Small intestine (tissue), 16 donors: ENCODE measurements at places on chromosomes 2 and 18. TPM values are rescaled to one million over a fixed set of nuclear protein-coding genes. Genes with fewer than 3 reads are reported as not detected.

DNA sequence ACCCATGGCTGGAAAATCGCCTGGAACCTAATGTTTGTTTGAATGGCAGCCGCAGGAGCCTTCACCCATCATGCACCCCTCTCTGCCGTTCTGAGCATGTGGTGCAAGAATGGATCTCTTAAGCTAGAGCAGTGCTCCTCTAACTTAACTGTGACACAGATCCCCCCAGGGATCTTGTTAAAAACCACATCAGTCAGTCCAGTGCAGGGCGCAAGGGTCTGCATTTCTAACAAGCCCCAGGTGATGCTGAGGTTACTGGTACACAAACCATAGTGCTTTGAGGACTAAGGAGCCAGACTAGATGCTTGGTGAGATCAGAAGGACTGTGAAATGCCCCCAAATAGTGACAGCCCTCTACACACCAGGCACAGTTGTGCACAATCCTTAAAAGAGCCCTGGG lies 87.1 kb upstream of the KCTD1 start:
- no peak overlapping the region for H3K27ac ChIP-seq
- H3K27me3 ChIP-seq: no peaks in the 10 kb centered on the region
- no peak overlapping the region for H3K4me3 ChIP-seq
- no peaks in the 10 kb centered on the region for H3K36me3 ChIP-seq

DNA sequence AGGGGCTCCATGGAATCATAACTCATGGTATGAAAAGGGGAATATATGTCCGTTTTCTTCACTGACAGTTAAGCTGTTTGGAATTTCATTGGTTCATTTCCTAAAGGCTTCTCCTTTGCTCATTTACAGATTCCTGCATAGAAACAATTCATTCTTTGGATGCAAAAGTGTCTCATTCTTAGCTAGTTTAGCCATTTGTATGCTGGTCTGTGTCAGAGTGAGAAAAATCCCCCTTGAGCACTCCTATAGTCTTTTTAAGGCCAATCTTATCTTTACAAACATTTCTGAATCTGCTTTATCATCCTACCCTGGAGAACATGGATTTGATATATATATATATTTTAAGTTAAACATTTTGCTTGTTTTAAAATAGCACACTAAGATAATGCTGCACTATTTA lies 1260.9 kb upstream of the NRXN1 start:
- H3K36me3 ChIP-seq: no peaks in the 10 kb centered on the region
- H3K4me3 ChIP-seq: no peak overlapping the region
- DNase-seq: no peak
- H3K27me3 ChIP-seq: no peaks in the 10 kb centered on the region
- no peak overlapping the region for H3K27ac ChIP-seq

Gene FAP
- not detected for polyA plus RNA-seq

Gene DSG1
- polyA plus RNA-seq: 0.03 TPM
